SK-N-SH (cell line): ENCODE measurements at places on chromosomes 6 and 20. TPM values are rescaled to one million over a fixed set of nuclear protein-coding genes. Genes with fewer than 3 reads are reported as not detected.

- DNase-seq = no peak
Measured at GRCh38 chr20:37518059-37518458, 3.0 kb upstream of the NNAT start.

GRCh38 chr20:605237-605636 is 4.9 kb downstream of the TCF15 start:
- no peak for DNase-seq

DNA sequence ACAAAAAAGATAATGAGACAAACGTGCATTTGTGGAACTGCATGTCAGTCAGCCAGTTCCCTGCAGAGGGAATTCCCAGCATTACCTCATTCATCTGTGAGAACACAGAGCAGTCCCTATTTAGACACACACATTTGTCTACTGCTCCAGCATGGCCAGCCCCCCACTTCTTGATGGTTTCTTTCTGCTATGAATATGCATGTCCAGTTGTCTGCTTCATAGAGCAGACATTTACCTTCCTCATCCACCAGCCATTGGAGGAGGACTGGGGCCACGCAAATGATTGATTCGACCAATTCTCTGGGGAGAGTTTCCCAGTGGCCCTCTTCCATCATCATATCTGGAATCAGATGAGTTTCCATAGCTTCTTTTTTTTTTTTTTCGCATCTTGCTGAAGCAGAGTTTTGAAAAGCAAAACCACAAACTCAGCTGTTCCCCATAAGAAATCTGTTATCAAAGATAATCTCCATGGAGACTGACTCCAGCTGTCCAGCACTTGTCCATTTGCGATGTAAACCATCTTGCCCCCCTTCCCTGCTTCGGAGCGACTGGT is 11.8 kb downstream of the ENPP1 start:
- DNase-seq = no peak

DNA sequence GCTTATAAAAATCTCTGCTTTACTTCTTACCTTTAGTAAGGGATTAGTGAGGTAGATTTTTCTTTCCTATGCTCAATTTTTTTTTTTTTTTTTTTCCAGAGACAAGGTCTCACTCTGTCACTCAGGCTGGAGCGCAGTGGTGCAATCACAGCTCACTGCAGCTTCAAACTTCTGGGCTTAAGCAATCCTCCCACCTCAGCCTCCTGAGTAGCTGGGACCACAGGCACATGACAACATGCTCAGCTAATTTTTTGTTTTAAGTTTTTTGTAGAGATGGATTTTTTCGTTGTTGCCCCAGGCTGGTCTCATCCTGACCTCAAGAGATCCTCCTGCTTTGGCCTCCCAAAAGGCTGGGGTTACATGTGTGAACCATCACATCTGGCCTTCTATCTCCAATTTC is 58.9 kb upstream of the RREB1 start:
- no peak for DNase-seq

GGT7 gene
- polyA plus RNA-seq = 22.5 and 25.5 TPM in 2 replicates

ULBP1 gene
- 0.02 TPM in 1 of 2 replicates, not detected in the other for polyA plus RNA-seq

ULBP2 gene
- polyA plus RNA-seq = 5.0 and 5.3 TPM in 2 replicates
